ENCODE measurements at places on chromosomes 4 and X. TPM values are rescaled to one million over a fixed set of nuclear protein-coding genes. Genes with fewer than 3 reads are reported as not detected.

GRCh38 chr4:153988492-153989363 is 199.8 kb upstream of the SFRP2 start:
- H3K27me3 ChIP-seq: no peaks in the 10 kb centered on the region
- H3K27ac ChIP-seq: no peak overlapping the region
- H3K4me3 ChIP-seq: no peak overlapping the region
- peaks cover 5% of the 10 kb centered on the region for H3K4me1 ChIP-seq
- DNase-seq: no peak

GRCh38 chr4:188986271-188986689 is 847.0 kb downstream of the TRIML1 start:
- no peaks in the 10 kb centered on the region for H3K27me3 ChIP-seq
- H3K4me3 ChIP-seq: no peak overlapping the region
- H3K36me3 ChIP-seq: no peaks in the 10 kb centered on the region
- DNase-seq: peak; percentile 79
- peaks cover 6% of the 10 kb centered on the region for H3K4me1 ChIP-seq

- peaks cover 10% of the 10 kb centered on the region for H3K4me1 ChIP-seq
- H3K36me3 ChIP-seq: no peaks in the 10 kb centered on the region
- no peak overlapping the region for H3K4me3 ChIP-seq
Measured at GRCh38 chr4:100428051-100428450, 89.8 kb downstream of the EMCN start.

DNA sequence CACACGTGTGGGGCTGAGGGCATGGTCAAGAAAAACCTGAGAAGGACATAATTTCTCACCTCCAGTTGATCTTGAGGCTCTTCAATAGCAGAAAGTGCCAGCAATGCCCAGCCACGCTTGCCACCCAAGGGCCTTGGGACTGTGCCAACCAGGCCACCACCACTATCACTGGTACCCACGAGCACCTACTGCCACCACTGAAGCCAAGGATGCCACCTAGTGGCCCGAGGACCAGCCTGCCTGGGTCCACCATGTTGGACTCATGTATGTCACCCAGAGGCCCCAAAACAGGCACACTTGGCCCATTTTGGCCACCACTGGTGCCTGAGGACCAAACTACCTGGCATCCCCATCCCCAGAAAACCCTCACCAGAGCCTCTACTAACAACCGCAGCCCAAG is 191.8 kb downstream of the ADAM29 start:
- no peak overlapping the region for H3K4me3 ChIP-seq
- no peaks in the 10 kb centered on the region for H3K36me3 ChIP-seq
- no peak for DNase-seq

GRCh38 chrX:40131654-40132337 is 34.0 kb upstream of the BCOR start:
- peaks cover 10% of the 10 kb centered on the region for H3K27me3 ChIP-seq
- H3K27ac ChIP-seq: peak overlapping the region; percentile 94
- no peak overlapping the region for H3K4me3 ChIP-seq
- H3K4me1 ChIP-seq: peaks cover 13% of the 10 kb centered on the region

- no peaks in the 10 kb centered on the region for H3K36me3 ChIP-seq
Measured at GRCh38 chr4:147707892-147708672, 23.8 kb upstream of the ARHGAP10 start.

GRCh38 chr4:138751309-138751708 is 264.3 kb upstream of the NOCT start:
- H3K36me3 ChIP-seq: no peaks in the 10 kb centered on the region
- no peak for DNase-seq
- no peaks in the 10 kb centered on the region for H3K4me1 ChIP-seq
- no peaks in the 10 kb centered on the region for H3K27me3 ChIP-seq
- H3K27ac ChIP-seq: no peak overlapping the region

DNA sequence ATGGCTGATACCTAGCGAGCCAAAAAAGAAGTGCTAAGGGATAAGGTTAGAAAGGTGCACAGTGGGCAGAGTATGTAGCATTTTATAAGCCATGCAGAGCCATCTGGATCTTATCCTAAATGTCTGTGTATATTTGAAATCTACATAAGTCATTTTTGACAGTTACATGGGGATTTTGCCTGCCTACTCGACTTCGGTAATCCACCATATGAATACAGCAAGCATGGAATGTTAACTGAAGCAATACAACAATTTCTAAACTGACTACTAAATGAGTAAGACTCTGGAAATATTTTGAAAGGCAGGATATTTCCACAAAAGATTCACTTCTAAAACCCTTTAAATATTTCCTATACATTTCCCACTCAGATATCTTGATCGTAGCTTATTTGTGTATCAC is 122.5 kb downstream of the KCNIP4 start:
- DNase-seq: no peak
- H3K27ac ChIP-seq: no peak overlapping the region
- no peak overlapping the region for H3K4me3 ChIP-seq
- H3K4me1 ChIP-seq: no peaks in the 10 kb centered on the region
- H3K27me3 ChIP-seq: no peaks in the 10 kb centered on the region

GRCh38 chrX:116277351-116278225 is 107.0 kb downstream of the AGTR2 start:
- no peak overlapping the region for H3K4me3 ChIP-seq
- peaks cover 14% of the 10 kb centered on the region for H3K4me1 ChIP-seq
- H3K27ac ChIP-seq: no peak overlapping the region
- no peak for DNase-seq
- no peaks in the 10 kb centered on the region for H3K27me3 ChIP-seq

NLGN3 gene
- total RNA-seq: 0.44 TPM

EDA gene
- total RNA-seq: 1.3 TPM

SLC26A1 gene
- total RNA-seq: 0.16 TPM

NCAPG gene
- 38.6 TPM for total RNA-seq

SERPINA7 gene
- not detected for total RNA-seq

Measured in MCF 10A (cell line).